ENCODE measurements at places on chromosomes 7 and 10. TPM values are rescaled to one million over a fixed set of nuclear protein-coding genes. Genes with fewer than 3 reads are reported as not detected.

DNA sequence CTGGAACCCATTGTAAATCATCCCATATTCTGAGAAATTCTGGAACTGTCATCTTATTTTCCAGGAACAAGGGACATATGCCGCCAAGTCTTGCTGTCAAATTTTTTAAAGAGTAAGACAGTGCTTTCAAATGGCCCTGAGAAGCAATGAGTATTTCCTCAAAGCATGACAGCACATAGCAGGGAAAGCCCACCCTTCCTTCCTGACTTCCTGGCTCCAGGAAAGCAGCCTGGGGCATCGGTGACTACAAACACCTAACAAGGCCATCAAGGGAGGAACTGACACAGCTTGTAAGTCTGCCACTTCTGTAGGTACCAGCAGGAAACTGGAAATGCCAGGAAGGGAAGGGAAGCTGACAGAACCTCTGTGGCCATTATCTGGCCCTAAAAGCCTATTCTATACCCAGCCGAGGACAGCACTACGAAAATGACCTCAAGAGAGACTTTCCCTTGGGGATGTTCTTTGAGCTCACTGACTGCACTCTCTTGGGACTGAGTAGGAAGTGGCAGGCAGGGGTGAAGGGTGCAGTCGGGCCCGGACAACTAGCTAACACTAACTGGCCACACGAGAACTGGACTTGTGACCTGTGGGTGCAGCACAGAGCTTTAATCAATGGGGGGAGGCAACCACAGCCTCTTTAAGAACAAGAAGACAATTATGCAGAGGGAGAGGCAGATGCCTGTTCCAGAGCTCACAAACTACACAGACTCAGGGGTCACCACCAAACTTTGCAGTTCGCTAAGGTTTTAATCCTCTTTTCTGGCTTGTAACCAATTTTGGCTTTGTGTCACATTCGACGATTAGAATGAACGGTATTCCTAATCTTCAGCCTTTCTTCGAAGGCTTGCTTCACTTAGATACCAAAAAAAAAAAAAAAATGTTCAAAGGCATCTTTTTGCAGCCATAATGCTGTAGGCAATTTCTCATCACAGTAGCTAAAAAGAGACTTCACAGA is 52.0 kb downstream of the GRB10 start:
- DNase-seq, result no peak
- H3K4me3 ChIP-seq, result no peak overlapping the region
- peak overlapping the region; percentile 87 for H3K27ac ChIP-seq
- peaks cover 27% of the 10 kb centered on the region for H3K36me3 ChIP-seq

- H3K4me1 ChIP-seq, result peaks cover 6% of the 10 kb centered on the region
- H3K36me3 ChIP-seq, result peaks cover 10% of the 10 kb centered on the region
- no peak for DNase-seq
- H3K27ac ChIP-seq, result no peak overlapping the region
Measured at GRCh38 chr7:26328498-26329390, 37.1 kb downstream of the SNX10 start.

GRCh38 chr7:126720232-126720631 is 532.5 kb downstream of the GRM8 start:
- no peaks in the 10 kb centered on the region for H3K27me3 ChIP-seq
- H3K4me1 ChIP-seq, result no peaks in the 10 kb centered on the region

- peaks cover 18% of the 10 kb centered on the region for H3K4me1 ChIP-seq
- H3K27me3 ChIP-seq, result peaks cover 6% of the 10 kb centered on the region
- H3K4me3 ChIP-seq, result no peak overlapping the region
- DNase-seq, result no peak
- H3K27ac ChIP-seq, result no peak overlapping the region
Measured at GRCh38 chr7:132158166-132158565, 418.1 kb downstream of the PLXNA4 start.

DNA sequence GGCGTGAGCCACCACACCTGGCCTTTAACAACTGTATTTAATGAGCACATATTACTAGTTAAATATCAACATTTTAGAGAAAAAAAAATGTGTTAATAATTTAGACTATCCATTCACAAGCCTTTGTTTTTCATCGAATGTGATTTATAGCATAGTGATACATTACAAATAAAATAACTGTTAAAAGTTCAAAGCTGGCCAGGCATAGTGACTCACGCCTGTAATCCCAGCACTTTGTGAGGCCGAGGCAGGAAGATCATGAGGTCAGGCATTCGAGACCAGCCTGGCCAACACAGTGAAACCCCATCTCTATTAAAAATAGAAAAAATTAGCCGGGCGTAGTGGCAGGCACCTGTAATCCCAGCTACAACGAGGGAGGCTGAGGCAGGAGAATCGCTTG is 72.7 kb downstream of the HACD1 start:
- no peak for DNase-seq
- H3K27me3 ChIP-seq, result no peaks in the 10 kb centered on the region
- H3K4me3 ChIP-seq, result no peak overlapping the region
- peaks cover 2% of the 10 kb centered on the region for H3K36me3 ChIP-seq
- no peaks in the 10 kb centered on the region for H3K4me1 ChIP-seq

- H3K4me3 ChIP-seq, result no peak overlapping the region
- peaks cover 6% of the 10 kb centered on the region for H3K4me1 ChIP-seq
- no peak for DNase-seq
- H3K36me3 ChIP-seq, result no peaks in the 10 kb centered on the region
- H3K27ac ChIP-seq, result no peak overlapping the region
Measured at GRCh38 chr10:113326160-113327111, 226.4 kb upstream of the HABP2 start.

DNA sequence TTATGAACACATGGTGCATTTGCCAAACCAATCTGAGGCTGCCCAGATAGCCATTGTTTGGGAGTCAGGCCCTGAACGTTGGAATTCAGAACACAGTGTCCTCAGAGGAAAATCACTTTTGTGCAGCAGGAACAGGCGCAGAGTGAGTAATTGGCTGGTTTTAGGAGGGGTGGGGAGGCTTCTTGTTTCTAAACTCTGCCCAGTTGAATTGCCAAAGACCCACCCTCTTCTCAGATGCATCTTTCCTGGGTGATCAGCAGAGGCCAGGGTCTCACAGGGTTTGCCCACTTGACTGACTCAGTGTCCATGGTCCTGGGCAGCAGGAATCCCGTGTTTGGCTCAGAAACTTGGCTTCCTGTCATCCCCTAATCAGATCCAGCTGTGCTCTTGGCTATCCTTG is 24.3 kb downstream of the PRLHR start:
- H3K4me1 ChIP-seq, result no peaks in the 10 kb centered on the region
- H3K27ac ChIP-seq, result no peak overlapping the region
- peaks cover 5% of the 10 kb centered on the region for H3K27me3 ChIP-seq
- no peaks in the 10 kb centered on the region for H3K36me3 ChIP-seq
- DNase-seq, result no peak
- H3K4me3 ChIP-seq, result no peak overlapping the region

DNA sequence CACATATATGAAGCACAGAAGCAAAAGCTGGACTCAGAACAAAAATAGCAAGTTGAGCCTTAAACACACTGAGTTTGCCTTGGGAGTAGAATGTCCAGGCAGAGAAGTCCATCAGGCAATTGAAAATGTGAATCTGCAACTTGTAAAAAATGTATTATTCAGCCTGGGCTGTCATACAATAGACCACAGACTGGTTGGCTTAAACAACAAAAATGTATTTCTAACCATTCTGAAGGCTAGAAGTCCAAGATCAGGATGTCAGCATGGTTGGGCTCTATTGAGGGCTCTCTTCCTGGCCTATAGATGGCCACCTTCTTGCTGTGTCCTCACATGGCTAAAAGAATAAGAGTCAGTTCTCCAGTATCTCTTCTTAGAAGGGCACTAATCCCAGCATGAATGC is 76.5 kb upstream of the CAPZA2 start:
- H3K27ac ChIP-seq, result no peak overlapping the region
- peaks cover 11% of the 10 kb centered on the region for H3K36me3 ChIP-seq
- peaks cover 4% of the 10 kb centered on the region for H3K27me3 ChIP-seq

GRCh38 chr7:93145354-93145753 is 2.8 kb downstream of the SAMD9L start:
- peak overlapping the region; percentile 69 for H3K27ac ChIP-seq
- no peak overlapping the region for H3K4me3 ChIP-seq
- no peaks in the 10 kb centered on the region for H3K36me3 ChIP-seq
- no peaks in the 10 kb centered on the region for H3K27me3 ChIP-seq

- H3K36me3 ChIP-seq, result no peaks in the 10 kb centered on the region
- H3K27me3 ChIP-seq, result peaks cover 17% of the 10 kb centered on the region
- DNase-seq, result no peak
- H3K4me1 ChIP-seq, result peaks cover 48% of the 10 kb centered on the region
Measured at GRCh38 chr10:101780187-101780817, 2.9 kb downstream of the NPM3 start.

- H3K27ac ChIP-seq, result no peak overlapping the region
- H3K4me1 ChIP-seq, result no peaks in the 10 kb centered on the region
- H3K27me3 ChIP-seq, result no peaks in the 10 kb centered on the region
- H3K4me3 ChIP-seq, result no peak overlapping the region
- DNase-seq, result no peak
Measured at GRCh38 chr7:138575897-138576428, 115.9 kb downstream of the TRIM24 start.

- no peaks in the 10 kb centered on the region for H3K27me3 ChIP-seq
- no peaks in the 10 kb centered on the region for H3K4me1 ChIP-seq
- DNase-seq, result no peak
- no peak overlapping the region for H3K4me3 ChIP-seq
Measured at GRCh38 chr10:61975391-61975932, 74.0 kb downstream of the ARID5B start.

DNA sequence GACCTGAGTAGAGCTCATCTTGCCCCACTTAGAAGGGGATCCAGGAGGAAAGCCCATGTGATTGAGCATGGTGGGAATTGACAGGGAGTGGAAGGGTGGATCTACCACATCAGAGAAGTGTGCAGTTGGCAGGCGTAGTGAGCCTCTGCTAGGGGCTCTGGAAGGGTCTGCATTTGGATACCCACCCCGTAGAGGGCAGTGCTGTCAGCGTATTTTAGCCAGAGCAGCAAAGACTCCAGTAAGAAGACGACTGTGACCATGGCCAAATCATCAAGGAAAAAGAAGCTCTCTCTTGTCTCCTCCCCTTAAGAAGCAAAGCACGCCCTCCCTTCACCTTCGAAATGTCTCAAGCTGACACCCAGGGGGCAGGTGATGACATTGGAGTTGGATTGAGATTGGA is 68.8 kb upstream of the INHBA start:
- no peak overlapping the region for H3K27ac ChIP-seq
- H3K27me3 ChIP-seq, result no peaks in the 10 kb centered on the region
- no peak for DNase-seq
- H3K4me3 ChIP-seq, result no peak overlapping the region
- no peaks in the 10 kb centered on the region for H3K36me3 ChIP-seq

The SLC26A5 gene
- total RNA-seq, result 3.0 TPM

The PON1 gene
- total RNA-seq, result 1.5 TPM

The RBP3 gene
- total RNA-seq, result not detected

The FAM25G gene
- not detected for total RNA-seq

The TCERG1L gene
- total RNA-seq, result not detected

The TFR2 gene
- 1.0 TPM for total RNA-seq

The AGMO gene
- not detected for total RNA-seq

The MNX1 gene
- total RNA-seq, result 3.8 TPM

The C10orf143 gene
- total RNA-seq, result 3.4 TPM

The WNT16 gene
- not detected for total RNA-seq
